ENCODE measurements at places on chromosomes 12 and 14. TPM values are rescaled to one million over a fixed set of nuclear protein-coding genes. Genes with fewer than 3 reads are reported as not detected.
A peak's percentile ranks its signal among the peaks of the same experiment; 100 is the strongest.

- no peak for DNase-seq
Measured at GRCh38 chr14:41972531-41972930, 365.9 kb downstream of the LRFN5 start.

GRCh38 chr12:31804185-31804504, 75.3 kb upstream of the AMN1 start:
- no peak for DNase-seq

DNA sequence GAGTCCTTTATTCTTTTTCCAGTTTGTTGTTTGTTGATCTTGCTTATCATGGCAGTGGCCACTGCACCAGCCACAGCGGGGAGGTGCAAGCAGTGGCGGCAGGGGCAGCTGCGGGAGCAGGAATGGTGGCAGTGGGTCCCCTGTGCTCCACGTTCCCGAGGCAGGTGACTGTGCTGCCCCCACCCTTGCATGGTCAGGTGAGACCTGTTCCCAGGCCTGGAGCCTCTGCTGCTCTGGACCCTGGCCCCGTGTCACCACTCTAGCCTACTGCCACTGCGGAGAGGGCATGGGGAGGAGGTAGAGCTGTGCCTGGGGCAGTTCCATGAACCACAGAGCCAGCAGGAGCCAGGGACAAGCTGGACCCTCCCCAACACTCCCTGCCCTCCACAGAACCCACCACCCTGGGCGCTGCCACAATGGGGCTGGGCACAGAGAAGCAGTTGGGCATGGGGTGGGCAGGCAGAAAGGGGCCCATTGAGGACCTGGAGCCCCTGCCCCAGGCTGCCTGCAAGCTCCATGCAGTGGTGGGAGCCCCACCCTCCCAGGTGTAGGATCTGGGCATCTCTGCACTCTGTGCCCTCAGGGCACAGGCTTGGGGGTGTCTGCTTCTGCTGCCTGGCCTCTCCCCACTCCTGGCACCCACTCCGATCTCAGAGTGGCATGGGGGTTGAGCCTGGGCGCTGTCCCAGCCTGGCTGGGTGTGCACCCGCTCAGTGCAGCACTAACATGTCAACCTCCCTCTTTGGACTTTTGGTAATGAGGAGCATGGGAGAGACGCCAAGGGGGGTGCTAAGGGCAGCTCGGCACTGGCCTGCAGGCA, 23.1 kb upstream of the WDR20 start:
- no peak for DNase-seq

DNA sequence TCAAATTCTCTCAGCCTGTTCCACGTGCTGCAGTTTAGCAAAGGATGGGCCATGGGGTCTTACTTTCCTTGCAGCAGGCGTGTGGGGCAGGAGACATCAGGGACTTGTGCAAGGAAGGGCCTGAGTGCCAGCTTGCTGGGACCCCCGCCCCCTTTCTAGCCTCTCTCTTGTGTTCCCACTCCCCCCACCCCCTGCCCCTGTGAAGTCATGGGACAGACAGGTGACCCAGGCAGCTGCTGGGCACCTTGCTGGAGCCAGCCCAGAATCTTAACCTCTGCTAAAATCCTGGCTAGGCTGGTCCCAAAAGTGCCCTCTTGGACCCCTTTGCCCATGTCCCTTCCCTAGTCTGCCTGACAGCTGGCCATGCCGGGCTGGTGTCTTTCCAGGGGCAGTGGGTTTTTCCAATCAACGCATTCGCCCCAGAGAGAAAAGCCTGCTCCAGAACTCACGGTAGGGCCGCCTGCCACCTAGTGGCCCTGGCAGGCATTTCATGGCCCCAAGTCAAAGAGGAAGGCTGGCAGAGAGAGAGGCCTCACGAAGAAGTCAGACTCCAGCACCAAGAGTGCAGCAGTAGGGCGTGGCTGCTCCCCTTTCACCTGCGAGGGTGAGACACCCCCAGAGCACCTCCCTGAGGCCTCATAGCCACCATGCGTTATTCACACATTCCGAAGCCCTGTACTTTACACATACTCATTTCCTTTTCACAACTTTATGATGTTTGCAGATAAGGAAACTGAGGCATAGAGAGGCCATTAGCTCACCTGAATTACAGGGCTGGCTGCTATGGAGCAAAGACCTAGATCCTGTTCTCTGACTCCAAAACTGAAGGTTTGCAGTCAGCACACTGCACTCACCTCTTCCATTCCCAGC, 67.4 kb downstream of the LGMN start:
- DNase-seq, result peak; percentile 69

- no peak for DNase-seq
Measured at GRCh38 chr12:63668028-63668799, at the start of gene DPY19L2. TSS of gene DPY19L2 (minus strand) at chr12:63668493. CDS start at chr12:63668393, 100 bp downstream.

- DNase-seq, result no peak
Measured at GRCh38 chr14:47539031-47539461, 136.4 kb downstream of the MDGA2 start.

PCED1B gene
- 7.0 TPM for total RNA-seq

DNA sequence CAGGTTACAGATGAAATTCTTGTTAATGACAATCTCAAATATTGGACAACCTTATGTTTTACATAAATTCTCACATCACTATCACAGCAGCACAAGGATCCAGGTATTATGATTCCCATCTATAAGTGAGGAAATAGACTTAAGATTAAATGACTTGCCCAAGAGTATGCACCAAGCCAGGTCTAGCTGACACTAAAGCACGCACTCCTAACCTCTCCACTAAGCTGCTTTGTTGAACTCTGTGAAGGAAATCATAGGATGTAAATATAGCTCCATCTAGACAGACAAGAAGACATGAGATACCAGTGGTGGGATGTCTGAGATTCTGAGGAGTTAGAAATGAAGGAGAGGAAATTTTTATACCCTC, 87.9 kb downstream of the PHLDA1 start:
- DNase-seq, result no peak

DNA sequence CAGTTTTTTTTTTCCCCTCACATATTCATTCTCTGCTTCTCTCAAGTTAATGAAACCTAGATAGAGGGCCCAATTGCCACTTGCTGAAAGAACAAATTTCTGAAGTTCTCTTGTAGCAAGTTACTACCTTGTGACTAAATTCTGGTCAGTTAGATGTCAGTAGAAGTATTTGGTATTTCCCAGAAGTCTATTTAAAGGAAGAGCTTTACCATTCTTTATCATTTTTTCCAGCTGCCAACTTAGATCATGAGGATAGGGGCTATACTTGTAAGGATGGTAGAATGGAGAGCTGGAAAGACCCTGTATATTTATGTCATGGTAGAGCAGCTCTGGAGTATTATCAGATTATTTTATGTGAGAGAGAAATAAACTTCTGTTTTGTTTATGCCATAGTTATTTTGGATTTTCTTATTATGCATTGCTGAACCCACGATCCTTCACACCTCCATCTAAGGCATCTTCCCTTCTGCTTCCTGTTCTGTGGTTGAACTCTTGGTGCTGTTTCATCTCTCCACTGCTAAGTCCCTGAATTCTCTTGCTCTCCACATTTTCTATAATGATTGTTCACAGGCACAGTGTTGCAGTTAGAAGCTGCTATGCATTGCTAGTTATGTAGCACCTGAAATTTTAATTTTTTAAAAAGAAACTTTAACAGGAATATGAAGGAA, 25.9 kb downstream of the FUT8 start:
- DNase-seq, result no peak

GRCh38 chr12:58252914-58253313, 311.5 kb downstream of the ATP23 start:
- no peak for DNase-seq

DNA sequence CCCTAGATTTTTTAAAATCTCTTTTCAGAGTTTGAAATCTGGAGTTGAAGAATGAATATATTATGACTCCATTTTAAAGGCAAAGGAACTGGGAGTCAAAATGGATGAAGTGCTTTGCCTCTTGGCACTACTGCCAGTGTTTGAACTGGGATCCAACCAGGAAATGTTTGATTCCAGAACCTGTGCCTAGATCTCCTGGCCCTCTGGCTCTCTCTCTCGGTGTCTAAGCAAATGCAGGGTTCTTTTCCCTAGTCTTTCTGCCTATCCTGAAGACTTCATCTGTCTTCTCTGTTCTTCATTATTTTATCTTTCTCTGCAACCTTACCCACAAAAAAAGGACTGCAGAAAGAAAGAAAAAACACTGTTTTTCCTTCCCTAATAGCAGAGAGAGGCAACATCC, 17.0 kb downstream of the BTG1 start:
- DNase-seq, result no peak

- no peak for DNase-seq
Measured at GRCh38 chr12:19190292-19191031, 60.9 kb downstream of the PLEKHA5 start.

FGD6 gene
- 25.1 TPM for total RNA-seq

LRRK2 gene
- total RNA-seq, result 0.11 TPM

- no peak for DNase-seq
Measured at GRCh38 chr14:51327376-51327775, 87.3 kb downstream of the TMX1 start.

CLEC4D gene
- total RNA-seq, result not detected

DNA sequence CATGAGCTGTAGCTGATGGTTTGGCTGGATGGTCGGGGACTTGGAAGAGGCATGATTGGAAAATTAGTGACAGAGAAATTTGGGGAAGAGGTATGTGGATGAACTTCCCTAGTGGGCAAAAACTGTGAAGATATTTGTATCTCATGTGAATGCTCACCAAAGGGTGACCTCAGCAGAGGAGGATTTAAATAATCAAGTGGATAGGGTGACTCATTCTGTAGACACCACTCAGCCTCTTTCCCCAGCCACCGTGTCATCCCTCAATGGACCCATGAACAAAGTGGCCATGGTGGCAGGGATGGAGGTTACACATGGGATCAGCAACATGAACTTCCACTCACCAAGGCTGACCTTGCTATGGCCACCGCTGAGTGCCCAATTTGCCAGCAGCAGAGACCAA, 60.8 kb upstream of the KRAS start:
- DNase-seq, result no peak

MYF6 gene
- not detected for total RNA-seq

C12orf50 gene
- not detected for total RNA-seq

GRCh38 chr12:57822392-57823130, 4.0 kb upstream of the AVIL start:
- DNase-seq, result no peak

DNA sequence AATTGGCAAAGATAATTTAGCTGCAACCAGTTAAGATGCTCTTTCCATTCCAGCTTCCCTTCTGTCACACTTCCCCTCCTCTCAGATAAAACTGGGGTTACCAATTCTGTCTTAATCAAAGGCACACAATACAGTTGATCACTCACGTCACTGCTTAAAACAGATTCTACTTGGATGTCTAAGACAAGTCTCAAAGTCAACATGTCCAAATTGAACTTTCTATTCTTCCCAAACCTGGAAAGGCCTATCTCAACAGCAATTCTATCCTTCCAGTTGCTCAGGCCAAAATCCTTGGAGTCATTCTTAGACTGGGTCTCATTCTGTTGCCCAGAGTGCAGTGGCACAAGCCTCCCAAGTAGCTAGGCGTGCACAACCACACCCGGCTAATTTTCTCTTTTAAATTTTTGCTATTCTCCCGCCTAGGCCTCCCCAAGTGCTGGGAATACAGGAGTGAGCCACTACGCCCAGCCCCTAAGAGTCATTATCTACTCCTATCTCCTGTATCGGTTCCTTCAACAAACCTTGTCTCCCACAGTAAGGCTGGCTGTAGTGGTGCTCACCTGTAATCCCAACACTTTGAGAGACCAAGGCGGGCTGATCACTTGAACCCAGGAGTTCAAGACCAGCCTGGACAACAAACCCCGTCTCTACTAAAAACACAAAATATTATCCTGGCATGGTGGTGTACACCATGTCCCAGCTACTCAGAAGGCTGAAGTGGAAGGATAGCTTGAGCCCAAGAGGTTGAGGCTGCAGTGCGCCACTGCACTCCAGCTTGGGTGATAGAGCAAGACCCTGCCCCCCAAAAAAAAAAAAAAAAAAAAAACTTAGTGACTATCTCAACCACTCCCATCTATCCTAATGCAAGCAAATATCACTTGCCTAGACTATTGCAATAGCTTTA, 4.7 kb downstream of the RPS29 start:
- no peak for DNase-seq

LRTM2 gene
- total RNA-seq, result not detected

GRCh38 chr14:73661872-73662271, 17.1 kb downstream of the DNAL1 start:
- DNase-seq, result no peak

DNA sequence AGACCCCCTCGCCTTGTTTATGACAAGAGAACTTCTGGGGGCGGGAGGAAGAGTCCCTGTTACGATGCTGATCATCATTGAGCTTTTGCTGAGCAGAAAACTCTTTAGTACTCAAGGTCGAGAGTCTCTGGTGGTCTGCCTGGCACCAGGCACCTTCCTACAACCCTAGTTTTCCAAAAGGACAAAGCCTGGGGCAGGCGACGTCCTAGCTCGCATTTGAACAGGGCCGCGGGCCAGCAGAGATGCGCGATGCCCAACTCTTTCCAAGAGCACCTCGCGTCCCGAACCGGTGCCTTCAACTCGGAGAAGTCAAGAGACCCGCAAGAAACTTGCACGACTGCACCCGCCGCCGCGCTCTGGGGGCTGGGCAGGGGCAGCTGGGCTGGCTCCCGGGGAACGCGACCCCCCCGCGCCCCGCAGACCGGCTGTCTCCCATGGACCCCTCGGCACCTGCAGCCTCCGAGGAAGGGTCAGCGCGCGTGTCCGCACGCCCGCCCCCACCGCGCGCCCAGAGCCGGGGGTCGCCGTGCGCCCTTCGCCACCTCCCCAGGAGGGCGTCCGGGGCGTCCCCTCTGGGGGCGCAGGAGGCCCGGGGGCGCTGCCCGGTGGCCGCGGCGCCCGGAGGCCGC, 377 bp upstream of the BCL7A start:
- DNase-seq, result no peak

SPTLC2 gene
- total RNA-seq, result 45.8 TPM

KERA gene
- total RNA-seq, result not detected

RFX4 gene
- total RNA-seq, result not detected

- DNase-seq, result peak; percentile 80
Measured at GRCh38 chr14:81324011-81324410, 76.1 kb downstream of the STON2 start.

DNA sequence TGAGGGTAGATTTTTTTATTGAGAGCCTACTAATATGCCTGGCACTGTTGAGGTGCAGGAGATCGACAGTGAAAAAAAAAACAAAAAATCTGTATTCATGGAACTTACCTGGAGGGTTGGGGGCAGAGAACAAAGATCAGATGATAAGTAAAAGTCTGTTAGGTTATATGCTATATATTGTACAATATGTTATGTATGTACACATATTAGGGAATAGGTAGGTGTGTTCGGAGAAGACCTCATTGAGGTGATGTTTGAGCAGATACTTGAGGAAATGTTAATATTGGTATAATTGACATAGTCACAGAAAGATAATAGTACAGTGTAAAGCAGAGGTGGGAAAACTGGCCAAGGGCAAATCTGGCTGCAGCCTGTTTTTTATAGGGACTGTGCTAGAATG, 5.6 kb downstream of the ARF6 start:
- no peak for DNase-seq

IFNG-AS1 gene
- total RNA-seq, result not detected

GRCh38 chr14:61562321-61563161, 132.8 kb upstream of the HIF1A start:
- DNase-seq, result no peak

- DNase-seq, result no peak
Measured at GRCh38 chr14:75559451-75560222, 18.8 kb upstream of the FLVCR2 start.

GRCh38 chr12:2054091-2055018, 1.6 kb downstream of the CACNA1C start:
- DNase-seq, result no peak

- DNase-seq, result no peak
Measured at GRCh38 chr12:104275689-104276088, 27.9 kb upstream of the EID3 start.

All from Caco-2 (cell line).